ENCODE measurements at places on chromosomes 2 and 18. TPM values are rescaled to one million over a fixed set of nuclear protein-coding genes. Genes with fewer than 3 reads are reported as not detected.

The SPP2 gene
- not detected for total RNA-seq

The NTSR2 gene
- not detected for total RNA-seq

The NEU2 gene
- not detected for total RNA-seq

The IL1F10 gene
- total RNA-seq: not detected

The ADD2 gene
- total RNA-seq: 28.6 TPM

The C2orf42 gene
- total RNA-seq: 7.8 TPM

The TNFRSF11A gene
- 7.8 TPM for total RNA-seq

The KRTCAP3 gene
- 0.62 TPM for total RNA-seq

The C2orf68 gene
- total RNA-seq: 19.3 TPM

The EIF5B gene
- total RNA-seq: 74.9 TPM

The SERPINB3 gene
- total RNA-seq: 0.16 TPM

The CROCC2 gene
- total RNA-seq: not detected

The RPRM gene
- not detected for total RNA-seq

Measured in A549 treated with Hydrocortisone at 1 μM for 4 hours (cell line).